ENCODE measurements at places on chromosomes 2 and 18.

- DNase-seq, result no peak
Observed at GRCh38 chr2:25566094-25566493, 107.3 kb downstream of the DTNB start.

- DNase-seq, result no peak
Observed at GRCh38 chr2:65922030-65922429, 489.6 kb upstream of the SPRED2 start.

DNA sequence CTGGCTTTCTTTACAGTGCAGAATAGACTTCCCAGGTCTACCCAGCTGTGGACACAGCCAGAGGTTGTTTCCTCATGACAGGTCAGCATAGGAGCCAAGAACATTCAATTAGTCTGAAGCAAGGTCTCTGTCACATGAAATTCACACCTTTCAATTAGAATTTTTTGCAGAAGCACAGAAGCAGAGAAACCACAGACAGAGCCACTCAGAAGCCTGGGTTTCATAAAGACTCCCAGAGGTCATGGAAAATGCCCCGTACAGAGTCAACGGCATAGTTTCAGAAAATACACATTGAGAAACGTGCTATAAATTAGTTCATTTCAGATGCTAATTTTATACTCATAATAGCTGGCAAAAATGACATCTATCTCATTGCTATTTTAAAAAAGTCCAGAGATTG lies 87.0 kb upstream of the TMEM200C start:
- DNase-seq, result no peak

GRCh38 chr2:56291711-56292110 lies 107.9 kb downstream of the CCDC85A start:
- DNase-seq, result no peak

DNA sequence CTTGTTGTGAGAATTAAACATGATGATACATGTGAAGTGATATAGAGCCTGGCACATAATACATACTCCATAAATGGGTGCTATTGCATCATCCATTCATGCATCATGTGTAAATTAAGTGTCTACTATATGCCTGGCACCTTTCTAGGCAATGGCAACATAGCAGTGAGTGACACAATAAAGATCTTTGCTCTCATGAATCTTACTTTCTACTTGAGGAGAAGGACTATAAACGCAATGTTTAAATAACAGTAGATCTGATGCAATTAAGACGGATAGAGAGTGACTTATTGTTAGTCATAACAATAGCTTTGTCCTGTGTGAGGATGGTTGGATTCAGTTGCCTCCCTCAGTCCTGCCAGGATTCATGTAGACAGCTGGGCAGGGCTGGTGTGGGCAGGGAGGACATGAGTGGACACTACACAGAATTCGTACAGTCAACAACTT lies 88.4 kb upstream of the NPAS2 start:
- no peak for DNase-seq

DNA sequence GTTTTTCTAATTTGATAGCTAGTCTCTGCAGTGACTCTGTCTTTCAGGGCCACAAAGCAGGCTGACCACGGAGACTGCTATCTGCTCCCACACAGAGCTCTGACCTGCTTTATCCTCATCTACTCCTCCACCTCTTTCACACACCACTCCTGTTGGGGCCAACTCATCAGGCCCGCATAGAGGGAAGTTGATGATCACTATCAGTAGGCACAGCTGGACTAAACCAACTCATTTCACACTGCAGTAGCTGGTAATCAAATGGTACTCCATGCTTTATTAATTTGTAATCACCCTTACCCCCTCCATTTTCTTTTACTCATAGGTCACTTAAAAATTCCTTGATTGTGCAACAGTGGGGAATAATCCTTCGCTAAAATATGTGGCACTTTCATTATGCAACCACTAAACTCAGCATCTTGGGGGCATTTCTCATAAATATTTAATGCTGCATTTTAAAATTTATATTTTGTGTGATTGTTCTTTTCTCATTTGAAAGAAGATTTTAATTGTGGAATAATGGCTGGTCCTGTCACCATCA lies 249.8 kb upstream of the GCFC2 start:
- no peak for DNase-seq

DNA sequence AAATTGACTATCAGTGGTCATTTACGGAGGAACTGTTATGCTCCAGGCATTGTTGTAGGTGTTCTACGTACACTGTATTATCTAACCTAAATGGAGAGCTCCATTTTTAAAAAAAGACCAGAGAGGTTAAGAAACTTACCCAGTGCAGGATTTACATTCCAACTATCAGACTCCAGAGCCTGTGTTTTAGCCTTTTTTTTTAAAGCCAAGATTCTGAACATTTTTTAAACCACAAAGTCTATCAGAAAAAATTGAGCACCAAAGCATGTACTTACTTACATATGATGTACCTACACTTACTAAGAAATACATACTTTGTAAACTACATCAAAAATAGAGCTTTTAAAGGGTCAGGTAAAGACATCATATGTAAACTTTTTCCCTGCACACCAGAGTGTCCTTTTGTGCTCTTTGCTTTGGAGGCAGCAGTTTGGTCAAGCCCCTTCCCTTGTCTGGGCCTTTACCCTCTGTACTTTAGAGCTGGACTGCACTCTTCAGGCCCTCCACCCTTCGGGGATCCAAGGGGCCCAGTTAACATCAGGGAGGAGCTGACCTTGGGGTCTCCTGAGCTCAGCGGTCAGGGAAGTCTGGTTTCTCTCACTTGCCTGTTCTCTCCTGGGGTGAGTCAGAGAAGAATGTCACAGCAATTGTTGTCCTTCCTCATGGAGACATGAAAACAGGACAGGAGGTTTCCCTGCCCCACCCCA lies 58.4 kb downstream of the ITGB1BP1 start:
- no peak for DNase-seq

DNA sequence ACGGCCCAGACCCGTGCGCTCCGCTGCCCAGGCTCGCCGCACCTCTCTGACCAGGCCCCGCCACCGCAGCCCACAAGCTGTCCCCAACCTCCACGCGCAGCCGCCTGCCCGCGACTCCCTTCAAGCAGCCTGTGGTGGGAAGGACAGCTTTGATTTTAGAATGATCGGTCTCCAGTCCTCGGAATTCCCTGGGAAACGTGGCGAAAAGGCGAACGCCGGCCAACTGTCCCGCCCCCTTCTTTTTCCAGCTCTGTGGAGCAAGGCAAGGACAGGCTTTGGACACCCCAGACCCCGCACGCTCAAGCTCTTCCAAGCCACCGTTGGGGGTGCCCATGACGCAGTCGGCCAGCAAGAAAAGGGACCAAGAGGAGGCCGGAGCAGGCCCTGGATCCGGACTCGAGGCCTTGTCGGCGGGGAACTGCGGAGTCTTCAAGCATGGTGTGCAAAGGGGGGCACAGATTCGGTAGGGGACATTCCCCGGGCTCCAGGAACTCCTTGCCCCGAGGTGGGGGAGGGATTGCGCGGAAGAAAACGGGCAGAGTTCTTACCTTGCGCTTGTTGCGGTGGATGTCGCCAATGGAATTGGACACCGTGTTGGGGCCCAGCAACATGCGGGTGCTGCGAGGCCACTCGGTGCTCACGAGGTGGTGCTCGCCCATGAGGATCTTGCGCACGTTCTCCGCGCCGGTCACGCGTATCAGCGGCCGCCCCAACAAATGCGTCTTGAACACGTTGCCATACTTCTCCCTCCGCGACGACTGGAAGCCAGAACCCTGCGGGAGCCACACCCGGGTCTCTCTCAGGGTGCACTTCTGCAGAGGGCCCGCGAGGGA lies 4.0 kb downstream of the CYP26B1 start:
- no peak for DNase-seq

DNA sequence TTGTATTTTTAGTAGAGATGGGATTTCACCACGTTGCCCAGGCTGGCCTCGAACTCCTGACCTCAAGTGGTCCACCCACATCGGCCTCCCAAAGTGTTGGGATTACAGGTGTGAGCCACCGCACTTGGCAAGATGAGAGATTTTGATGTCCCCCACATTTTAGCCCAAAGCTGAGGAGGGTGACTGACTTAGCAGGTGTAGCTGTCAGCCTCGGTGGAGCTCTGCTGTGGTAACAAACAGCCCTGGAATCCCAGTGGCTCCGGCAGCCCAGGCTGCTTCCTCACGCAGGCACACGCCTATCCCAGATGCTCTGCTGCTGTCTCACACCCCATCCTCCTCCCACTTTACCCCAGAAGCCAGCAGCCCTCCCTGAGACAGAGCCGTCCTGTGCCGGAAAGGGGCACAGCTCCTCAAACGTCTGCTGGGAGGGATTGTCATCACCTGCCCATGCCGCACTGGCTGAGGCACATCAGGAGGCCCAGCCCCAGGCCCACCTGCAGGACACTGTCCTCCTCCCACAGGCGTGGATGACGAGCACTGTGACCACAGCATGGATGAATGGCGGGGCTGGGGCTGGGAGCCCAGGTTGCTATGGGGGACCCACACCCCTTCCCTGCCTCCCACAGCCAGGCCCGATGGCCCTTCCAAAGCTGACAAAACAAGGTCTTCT lies 10.6 kb upstream of the BOK start:
- DNase-seq, result no peak

DNA sequence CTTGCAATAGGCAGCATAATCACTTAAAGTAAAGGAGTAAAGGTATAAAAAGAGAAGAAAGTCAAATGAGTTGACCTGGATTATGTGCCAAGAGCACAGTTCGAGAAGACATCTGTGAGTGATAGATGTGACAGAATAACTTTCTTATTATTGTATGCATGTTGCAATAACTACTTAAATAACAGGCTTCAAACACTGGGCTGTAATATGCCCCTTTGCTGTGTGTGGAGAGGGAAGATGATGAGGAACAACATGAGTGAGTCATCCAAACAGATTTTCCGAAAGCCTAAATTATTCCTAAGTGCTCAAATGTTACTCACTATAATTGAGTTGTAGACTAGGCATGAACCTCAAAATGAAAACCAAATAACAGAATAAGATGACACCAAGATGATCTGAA lies 328.1 kb downstream of the EXOC6B start:
- no peak for DNase-seq

GRCh38 chr18:70688286-70688685 lies 399.4 kb downstream of the SOCS6 start:
- no peak for DNase-seq

DNA sequence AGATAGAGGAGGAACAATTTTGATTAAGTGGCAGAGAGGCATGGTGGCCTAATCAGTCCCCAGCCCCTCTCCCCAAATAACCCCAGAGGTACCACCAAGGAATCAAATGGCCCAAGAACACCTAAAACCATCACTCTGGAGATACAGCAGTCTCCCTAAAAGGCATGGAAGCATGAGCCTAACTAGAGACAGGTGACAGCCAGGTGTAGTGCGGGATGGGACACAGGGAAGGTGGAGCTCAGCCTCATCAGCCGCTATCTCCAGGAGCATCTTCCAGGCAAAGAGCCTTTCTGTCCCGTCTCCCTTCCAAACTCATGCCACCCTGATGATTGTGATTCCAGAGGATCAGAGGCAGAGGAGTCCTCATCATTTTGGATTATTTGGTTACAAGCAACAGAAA lies 144.7 kb downstream of the COPS8 start:
- DNase-seq, result no peak

- no peak for DNase-seq
Observed at GRCh38 chr18:74291771-74292540, at the start of gene CYB5A. Gene CYB5A, minus strand, starts transcription at chr18:74291963. Its CDS starts 88 bp downstream, at chr18:74291875.

GRCh38 chr2:106816974-106817373 lies 69.0 kb downstream of the ST6GAL2 start:
- DNase-seq, result no peak

DNA sequence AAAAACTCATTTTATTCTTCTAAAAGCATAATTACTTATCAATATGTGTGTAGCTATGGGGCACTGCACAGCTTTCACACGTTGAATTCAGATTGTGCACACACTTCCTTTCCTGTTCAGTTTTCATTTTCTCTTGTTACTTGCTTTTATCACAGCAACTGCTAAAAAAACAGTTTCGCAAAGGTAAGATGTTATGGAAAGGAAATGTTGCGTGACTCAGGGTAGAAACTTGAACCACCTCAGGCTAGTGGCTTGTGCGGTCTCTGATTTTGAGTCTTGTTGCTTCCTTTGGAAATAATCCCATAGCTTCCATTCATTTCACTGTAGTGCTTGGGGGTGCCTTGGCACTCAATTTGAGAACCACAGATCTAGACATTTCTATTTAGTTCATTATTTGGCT lies 171.9 kb downstream of the FMNL2 start:
- no peak for DNase-seq

- DNase-seq, result no peak
Observed at GRCh38 chr2:204871231-204871953, 326.1 kb downstream of the PARD3B start.

GRCh38 chr2:80111185-80111584 lies 193.4 kb downstream of the LRRTM1 start:
- DNase-seq, result no peak

- no peak for DNase-seq
Observed at GRCh38 chr2:70946832-70947442, 11.2 kb downstream of the ATP6V1B1 start.

- DNase-seq, result no peak
Observed at GRCh38 chr18:25392192-25392591, 40.2 kb upstream of the ZNF521 start.

DNA sequence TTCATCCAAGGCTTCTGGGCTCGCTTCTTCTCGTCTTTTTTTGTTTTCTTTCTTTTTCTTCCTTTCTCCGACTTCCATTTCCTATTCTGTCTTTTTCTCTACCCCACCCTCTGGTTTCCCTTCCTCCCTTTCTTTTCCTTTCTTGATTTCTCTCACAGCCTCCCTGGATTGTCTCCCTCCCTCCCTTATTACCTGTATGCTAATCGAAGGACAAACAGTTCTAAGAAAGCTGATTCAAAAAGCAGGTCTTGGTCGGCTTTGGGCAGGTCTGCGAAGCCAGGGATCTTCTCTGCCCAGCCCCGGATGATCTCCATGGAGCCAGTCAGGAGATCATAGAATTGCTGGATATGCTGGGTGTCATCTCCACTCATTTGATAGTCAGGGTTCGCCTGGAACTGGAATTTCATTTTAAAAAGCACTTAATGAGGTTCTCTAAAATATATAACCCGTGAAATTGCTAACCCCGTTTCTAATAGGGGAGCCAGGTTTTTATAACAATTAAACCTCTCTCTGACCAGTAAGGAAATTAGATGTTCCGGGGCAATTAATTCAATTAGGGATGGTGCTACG lies 5.9 kb downstream of the NR4A2 start:
- DNase-seq, result no peak

DNA sequence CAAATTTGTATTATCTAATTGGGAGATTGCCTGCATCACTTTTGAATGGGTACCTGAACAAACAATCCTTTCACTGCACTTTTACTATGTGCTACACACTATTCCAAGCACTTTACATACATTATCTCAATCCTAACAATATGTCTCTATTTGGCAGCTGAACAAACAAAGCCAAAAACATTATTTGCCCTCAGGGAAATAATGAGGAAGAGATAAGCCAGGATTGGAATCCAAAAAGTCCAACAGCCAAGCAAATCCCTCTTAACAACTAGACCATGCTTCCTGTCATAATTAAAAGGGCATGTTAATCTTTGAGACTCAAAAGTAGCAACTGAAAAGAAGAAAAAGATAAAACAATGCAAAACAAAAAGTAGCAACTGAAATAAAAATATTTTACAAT lies 32.1 kb downstream of the RPRD1A start:
- no peak for DNase-seq
